ENCODE measurements at places on chromosomes 3 and 15.

DNA sequence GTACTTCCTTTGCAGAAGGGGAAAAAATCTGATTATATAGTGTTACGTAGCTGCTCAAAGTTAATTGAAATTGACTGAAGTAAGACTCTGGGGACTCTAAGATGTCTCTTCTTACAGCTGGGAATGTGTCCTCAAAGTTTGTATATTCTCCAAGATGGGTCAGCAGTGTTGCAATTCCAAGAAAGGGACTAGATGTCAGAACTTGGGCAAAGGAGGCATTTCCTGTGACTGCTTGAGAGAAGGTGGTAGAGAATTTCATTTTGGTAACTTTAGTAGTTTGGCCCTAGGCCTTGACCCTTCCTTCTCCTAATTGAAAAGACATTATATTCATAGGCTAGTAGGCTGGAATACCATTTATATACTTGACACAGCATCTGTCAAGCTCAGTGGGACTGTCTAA is 33.9 kb downstream of the PTPRG start:
- no peak for DNase-seq

- DNase-seq, result no peak
These were observed 249.3 kb downstream of the BBX start for GRCh38 chr3:107772016-107772415.

- no peak for DNase-seq
These were observed 373.1 kb downstream of the VPS13C start for GRCh38 chr15:61687124-61687523.

- DNase-seq, result no peak
These were observed 282.1 kb downstream of the THSD4 start for GRCh38 chr15:71397377-71397776.

GRCh38 chr15:68510558-68510957 is 68.2 kb upstream of the CORO2B start:
- DNase-seq, result no peak

GRCh38 chr3:53550005-53550620 is 55.7 kb downstream of the CACNA1D start:
- no peak for DNase-seq

DNA sequence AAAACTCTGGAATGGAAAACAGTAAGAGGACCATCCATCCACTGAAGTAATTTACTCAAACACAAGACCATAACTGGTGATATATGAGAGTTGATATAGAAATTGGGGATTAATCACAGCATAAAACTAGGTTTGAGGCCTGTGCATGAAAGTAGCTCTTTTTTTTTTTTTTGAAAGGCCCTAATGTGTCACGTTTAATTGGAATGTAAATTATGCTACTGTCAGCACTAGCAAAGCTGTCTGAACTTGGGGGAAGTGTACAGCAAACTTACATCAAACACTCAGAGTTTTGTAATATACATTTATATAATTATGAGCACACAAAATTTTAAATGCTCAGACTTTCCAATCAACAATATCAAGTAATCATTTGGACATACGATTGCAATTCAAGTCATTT is 154.1 kb downstream of the GREM1 start:
- no peak for DNase-seq

DNA sequence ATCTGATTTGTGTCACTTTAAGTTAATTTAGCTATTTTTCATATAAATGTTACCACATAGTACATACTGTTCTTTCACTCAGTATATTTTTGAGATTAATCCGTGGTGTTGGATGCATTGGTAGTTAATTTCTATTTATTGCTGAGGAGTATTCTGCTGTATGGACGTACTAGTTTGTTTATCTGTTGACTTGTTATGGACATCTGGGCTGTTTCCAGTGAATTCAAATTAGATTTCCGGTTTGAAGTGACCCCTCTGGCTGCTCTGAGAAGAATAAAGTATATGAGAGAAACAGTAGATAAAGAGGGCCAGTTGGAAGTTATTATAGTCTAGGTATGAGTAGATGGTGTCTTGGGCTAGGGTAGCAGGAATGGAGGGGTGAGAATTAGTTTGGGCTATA is 15.6 kb downstream of the KAT2B start:
- no peak for DNase-seq

GRCh38 chr3:184786280-184786941 is 25.6 kb upstream of the VPS8 start:
- DNase-seq, result no peak

GRCh38 chr15:87145696-87146095 is 1066.0 kb downstream of the AGBL1 start:
- DNase-seq, result no peak

Data from activated T-helper 9 cell treated with anti-CD3 and anti-CD28 coated beads, Interleukin-2, amount 50 U/mL, for 16 hours (primary cell).